ENCODE measurements at places on chromosomes 7 and 10.

DNA sequence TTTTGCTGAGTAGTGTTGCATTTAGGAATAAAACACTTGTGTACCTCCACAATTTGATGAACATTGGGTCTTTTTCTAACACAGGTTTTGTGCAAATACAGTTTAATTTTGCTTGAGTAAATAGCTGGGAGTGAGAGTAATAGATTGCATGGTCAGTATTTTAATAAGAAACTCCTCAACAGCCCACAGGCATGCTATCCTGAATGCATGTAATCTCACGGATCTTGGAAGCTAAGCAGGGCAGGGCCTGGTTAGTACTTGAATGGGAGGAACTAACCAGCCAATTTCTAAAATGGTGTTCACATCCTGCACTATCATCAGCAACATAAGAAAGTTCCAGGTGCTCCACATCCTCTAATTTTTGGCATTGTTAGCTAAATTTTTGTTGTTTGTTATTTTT is 685.4 kb upstream of the MBL2 start:
- DNase-seq: no peak

GRCh38 chr10:114684822-114685209 is 26.7 kb upstream of the ABLIM1 start:
- DNase-seq: no peak

GRCh38 chr7:144388950-144389349 is 14.5 kb downstream of the NOBOX start:
- no peak for DNase-seq

DNA sequence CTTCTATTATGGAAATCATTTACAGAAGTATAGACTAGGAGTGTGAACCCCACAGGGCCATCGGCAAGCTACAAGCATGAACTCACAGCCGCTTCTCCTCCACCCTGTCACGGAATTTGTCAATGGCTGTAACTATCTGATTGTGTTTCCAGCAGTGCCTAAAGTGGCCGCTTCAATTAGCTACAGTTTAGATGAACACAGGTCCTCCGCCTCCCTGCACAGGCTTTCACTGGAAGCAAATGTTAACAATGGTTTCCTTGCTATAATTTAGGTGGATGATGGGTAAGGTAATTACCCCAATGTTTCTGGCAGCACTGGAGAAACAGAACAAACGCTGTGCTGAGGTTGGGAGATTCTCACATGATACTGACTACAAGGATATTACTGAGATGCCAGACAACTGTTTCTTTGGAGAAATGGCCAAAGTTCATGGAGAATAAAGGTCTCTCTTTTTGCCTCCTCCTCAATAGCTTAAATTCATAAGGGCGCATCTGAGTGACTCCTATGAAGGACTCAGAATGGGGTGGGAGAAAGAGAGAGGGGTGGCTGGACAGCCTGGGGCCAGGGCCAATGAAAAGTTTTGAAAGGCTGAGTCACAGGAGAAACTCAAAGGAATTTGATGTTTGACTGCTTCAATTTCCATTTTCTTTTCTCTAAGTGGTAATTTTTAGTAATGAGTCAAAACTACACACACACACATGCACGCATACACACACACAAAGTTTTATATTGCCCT is 78.9 kb downstream of the SVIL start:
- no peak for DNase-seq

DNA sequence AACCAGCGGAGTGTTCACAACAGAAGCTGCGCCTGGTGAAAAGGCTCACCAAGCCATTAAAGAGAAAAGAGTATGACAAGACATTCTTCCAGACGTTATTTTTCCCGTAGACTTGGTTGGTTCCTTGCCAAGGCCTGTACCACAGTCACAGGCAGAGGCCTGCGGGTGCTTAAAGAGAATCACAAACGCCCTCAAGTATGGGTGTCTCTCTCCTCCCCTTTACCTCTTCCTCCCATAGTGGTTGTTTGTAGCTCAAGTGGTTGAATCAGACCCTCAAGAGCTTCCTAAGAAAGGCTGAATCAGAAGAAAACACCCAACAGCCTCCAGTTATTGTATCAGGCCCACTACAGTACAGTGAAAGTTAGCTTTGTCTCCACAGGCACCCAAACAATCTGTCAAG is 169.0 kb downstream of the CREB5 start:
- DNase-seq: no peak

All from HCT116 (cell line).